ENCODE measurements at places on chromosomes 5 and 9.
A peak's percentile ranks its signal among the peaks of the same experiment; 100 is the strongest.

GRCh38 chr9:85639675-85640186 is 102.0 kb downstream of the AGTPBP1 start:
- no peak for DNase-seq

DNA sequence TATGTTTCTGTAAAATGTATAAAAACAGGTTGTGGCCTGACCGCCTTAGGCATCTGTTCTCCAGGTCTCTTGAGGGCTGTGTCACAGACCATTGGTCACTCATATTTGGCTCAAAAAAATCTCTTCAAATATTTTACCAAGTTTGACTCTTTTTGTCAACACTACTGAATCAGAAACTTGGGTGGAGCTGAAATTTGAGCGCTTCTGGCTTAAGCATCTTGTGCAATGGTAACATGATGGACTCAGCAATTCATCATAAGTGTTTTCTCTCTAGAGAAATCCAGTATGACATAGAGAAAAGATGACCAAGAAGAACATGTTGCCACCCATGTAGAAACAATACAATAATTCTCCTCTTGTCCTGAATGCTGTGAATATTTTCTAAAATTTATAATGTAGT is 387.9 kb downstream of the MAT2B start:
- DNase-seq = peak; percentile 65

- DNase-seq = peak; percentile 73
These were observed 79.9 kb upstream of the FBXL17 start for GRCh38 chr5:108461628-108462367.

DNA sequence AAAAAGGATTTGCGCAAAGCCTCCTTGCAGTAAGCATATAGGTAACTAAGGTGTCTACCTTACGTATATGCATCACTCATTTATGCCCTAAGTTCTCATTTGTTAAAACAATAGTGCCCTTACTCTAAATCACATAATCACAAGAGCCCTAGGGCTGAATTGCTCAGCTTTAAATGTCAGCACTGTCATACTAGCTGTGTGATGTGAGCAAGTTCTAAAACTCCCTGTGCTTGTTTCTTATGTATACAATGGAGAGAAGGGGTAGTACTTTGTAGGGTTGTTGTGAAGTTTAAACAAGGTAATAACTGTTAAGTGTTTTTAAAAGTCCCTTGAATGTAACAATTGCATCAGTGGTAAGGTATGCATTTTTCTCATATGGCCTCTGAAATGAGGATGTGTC is 169.5 kb upstream of the DMRT1 start:
- DNase-seq = no peak

DNA sequence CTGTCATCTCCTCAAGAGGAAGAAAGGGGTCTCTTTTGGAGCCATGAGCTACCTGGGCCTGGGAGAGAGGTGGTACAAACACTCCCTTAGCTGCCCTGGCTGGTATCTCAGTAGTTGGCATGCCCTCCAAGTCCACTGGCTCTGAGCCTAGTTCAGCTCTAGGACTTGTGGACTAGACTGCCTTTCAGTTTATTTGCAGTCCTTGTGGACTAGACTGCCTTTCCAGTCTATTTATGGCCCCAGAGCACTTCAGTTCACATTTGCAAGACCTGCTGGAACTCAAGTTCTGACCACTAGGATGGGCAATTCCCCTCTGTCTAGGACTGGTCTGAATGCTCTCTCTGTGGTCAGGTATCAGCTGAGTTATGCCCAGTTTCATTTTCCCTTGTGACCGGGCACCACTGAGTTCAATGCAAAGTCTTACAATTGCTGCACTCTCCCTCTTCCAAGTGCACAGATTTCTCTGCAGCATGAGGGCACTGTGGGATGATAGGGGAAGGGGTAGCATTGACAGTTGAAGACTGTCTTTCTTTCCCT is 1019.0 kb downstream of the TAF11L14 start:
- no peak for DNase-seq

GRCh38 chr9:128940946-128941755 is 6.3 kb downstream of the DOLK start:
- DNase-seq = no peak

DNA sequence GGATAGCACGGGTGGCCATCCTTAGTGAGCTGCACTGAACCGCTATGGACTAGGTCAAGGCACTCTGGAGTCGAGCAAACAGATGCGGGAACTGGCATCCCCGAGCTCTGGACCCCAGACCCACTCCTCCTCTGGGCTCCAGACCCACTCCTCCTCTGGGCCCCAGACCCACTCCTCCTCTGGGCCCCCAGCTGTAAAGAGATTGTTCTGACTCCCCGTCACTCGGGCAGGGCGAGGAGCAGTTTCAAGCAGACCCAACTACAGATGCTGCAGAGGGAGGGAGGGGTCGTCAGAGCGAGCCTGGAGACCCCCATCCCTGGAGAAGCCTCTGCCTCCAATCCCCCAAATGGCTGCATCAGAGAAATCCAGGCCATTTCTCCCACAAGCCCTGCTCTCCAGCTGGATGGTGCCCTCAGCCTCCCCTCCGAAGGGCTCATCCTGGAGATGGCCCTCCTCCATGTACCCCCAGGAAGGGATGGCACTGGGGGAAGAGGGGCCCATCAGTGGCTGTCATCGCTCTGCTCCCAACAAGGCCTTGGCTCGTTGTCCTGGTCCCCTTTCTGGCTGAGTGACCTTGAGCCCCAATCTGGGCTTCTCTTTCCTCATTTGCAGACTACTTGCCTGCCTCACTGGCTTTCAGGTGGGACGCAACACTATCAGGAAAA is 38.7 kb downstream of the DUSP1 start:
- DNase-seq = no peak

DNA sequence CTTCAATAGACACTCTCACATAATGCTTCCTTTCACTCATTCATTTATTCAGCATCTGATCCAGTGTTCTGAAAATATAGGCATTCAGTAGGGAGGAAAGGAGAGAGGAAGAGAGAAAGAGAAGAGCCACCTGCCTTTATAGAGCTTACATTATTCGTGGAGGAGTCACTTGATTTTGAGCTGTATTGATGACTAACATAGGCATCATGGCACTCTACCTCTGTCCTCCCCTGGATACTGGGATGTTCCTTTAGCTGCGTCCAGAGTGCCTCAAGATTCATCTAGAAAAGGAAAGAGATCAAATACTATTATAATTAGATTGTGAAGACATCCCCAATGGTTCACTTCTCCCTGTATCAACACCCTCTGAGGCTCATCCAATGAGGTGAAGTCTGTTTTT is 345.1 kb downstream of the SPATA31D1 start:
- DNase-seq = no peak

GRCh38 chr9:135105938-135106491 is 18.5 kb downstream of the OLFM1 start:
- no peak for DNase-seq

- DNase-seq = no peak
These were observed 1342.1 kb upstream of the C9orf72 start for GRCh38 chr9:28915202-28915930.

GRCh38 chr9:33852216-33852826 is 35.4 kb downstream of the UBE2R2 start:
- DNase-seq = peak; percentile 23

DNA sequence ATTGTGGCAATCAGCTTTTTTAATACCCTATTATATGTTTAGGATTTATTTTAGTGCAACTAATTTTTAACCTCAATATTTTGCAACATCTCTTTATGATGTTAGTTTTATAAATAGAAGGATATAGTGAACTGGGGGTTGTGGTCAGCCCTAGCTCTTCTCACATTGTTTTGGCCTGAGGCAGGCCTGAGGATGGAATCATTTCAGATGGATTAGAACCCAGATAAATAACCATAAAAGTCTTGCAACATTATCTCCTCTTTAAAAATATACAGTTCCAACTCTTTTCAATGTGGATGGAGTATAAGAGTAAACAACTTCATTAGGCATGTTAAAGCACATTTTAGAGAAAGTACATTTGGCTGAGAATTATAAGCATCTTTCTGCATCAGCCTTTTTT is 522.7 kb downstream of the NR2F1-AS1 start:
- DNase-seq = peak; percentile 66

DNA sequence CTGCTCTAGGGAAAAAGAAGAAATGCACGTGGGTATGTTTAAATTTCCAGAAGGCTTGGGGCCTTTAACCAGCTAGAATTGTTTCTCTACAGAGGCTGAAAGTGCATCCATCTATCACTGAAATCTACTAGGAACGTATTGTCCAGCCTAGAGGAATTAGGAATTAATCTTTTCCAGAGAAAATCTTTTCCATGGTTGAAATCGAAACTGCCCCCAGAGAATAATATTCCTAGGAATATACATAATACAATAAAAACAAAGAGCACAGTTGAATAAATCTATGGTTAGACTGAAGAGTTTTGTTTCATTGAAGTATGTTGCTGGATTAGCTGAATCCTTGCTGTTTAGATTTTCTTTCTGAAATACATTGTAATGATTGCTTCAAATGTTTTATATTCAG is 378.5 kb downstream of the PLK2 start:
- no peak for DNase-seq

GRCh38 chr9:18447541-18447940 is 26.4 kb upstream of the ADAMTSL1 start:
- no peak for DNase-seq

DNA sequence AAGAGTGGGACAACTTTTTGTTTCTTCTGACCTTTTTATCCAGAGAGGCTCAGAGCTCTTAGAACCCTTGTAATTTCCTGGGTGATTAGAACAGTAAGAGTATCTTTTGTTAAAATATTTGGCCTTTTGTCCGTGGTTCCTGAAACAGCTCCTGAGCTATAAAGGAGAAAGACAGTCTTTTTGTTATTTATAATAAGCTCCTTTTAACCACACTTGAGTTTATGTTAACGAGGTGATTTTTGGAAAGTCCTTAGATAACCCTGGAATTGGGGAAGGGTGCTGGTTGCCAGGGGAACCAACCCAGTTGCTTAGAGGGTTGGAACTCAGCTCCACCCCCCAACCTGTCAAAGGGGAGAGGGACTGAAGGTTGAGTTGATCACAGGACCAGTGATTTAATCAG is 4.8 kb downstream of the ZNF483 start:
- DNase-seq = no peak

DNA sequence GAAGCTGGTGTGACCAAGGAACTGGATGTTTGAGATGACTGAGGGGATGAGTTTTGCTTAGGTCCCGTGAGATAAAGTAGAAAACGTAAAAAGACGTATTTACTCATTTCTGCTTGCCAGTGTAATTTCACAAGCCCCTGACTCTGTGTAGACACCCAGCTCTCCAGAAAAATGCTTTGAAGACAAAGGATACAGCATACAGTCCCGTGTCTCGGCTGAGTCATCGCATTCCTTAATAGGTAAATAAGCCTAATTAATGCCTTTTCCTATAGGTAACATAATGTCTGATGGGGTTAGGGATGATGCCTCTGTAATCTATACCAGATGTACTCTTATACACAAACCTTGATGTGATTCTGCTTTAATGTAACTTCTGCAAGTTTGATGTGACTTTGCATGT is 20.2 kb downstream of the S100Z start:
- DNase-seq = peak; percentile 42

DNA sequence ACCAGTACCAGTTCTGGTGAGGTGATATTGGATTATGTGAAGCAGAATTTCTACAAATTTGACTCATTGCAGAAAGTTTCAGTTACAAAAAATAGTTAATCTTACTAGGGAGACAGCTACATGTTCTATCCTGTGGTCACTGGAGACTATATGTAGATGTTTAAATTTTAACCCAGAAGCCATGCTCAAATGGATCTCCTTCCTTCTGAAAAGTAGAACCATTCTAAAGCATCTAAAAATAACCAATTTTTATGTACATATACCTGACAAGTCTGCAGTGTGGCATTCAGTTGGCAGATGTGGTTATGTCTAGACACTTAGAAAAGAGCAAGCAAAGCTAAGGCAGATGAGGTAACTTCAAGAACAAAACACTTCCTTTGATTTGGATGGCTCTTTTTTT is 65.5 kb upstream of the POU4F3 start:
- no peak for DNase-seq

- DNase-seq = no peak
These were observed 41.1 kb downstream of the GCNT1 start for GRCh38 chr9:76500061-76500460.

DNA sequence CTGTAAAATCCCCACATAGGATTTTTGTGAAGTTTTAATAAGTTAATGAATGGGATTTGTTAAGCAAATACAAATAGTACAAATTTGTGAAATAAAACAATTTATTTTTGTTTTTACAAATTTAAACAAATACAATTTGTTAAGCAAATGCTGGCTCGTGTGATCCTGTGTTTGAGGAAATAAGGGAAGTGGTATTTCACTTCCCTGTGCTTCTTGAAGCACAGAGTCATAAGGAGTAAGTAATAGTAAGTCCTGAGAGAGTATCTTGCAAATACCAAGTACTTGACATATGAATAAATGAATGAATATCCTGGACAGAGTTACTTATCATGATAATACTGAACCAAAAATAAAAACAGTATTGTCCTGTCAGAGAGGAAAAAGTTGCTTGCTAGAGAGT is 9.1 kb downstream of the SMIM3 start:
- no peak for DNase-seq

- no peak for DNase-seq
These were observed 4.6 kb downstream of the HOMER1 start for GRCh38 chr5:79509244-79509885.

DNA sequence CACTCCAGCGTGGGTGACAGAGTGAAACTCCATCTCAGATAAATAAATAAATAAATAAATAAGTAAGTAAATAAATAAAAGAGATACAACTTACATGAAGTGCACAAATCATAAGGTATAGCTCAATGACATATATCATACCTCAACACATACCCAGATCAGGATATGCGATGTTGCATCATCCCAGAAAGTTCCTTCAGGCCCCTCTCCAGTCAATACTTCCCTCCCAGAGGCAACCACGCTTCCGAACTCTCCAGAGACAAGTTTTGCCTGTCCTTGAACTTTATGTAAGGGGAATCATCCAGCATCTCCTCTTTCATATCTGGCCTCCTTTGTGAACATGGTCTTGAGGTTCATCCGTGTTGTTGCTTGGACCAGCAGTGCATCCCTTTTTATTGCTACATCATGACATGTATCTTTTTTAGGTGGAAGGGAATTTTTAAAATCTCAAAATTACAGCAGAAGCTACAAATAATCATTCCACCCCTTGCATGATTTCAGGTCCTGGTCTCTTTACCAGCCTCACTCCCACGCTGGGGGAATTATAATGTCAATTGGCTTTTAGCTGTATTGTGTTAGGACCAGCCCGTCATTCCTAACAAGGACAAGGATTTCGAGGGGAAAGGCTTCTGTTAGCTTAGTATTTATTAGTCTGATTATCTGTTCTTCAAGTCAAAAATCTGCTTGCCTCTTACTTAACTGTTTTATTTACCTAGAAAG is 32.9 kb upstream of the AOPEP start:
- no peak for DNase-seq

Data from fibroblast of skin of abdomen (primary cell).